KBM-7 (cell line): ENCODE measurements at places on chromosomes 2 and 18.

- DNase-seq: no peak
These were observed 59.7 kb upstream of the CYP26B1 start for GRCh38 chr2:72207334-72207733.

- no peak for DNase-seq
These were observed 113.6 kb downstream of the FMNL2 start for GRCh38 chr2:152448606-152449005.

GRCh38 chr2:78979380-78980151 lies 45.9 kb upstream of the REG3G start:
- DNase-seq: peak; percentile 66

DNA sequence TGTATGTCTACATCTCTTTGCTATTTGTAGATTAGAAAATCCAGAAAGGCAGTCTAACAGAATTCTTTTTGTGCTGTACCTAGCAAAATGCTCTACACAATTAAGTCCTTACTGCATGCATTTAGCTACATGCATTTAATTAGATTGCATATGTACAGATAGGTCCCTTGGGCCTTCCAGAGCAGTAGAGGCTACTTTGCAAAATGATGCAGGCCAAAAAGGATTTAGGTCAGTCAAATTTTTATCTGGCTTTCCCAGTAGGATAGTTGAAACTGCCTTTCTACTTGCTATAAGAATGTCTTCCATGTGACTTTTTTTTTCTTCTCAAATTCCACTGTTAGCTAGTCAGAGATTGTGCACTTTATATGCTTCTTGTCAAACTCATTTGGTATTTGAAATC lies 19.3 kb downstream of the GALNT13 start:
- DNase-seq: no peak

DNA sequence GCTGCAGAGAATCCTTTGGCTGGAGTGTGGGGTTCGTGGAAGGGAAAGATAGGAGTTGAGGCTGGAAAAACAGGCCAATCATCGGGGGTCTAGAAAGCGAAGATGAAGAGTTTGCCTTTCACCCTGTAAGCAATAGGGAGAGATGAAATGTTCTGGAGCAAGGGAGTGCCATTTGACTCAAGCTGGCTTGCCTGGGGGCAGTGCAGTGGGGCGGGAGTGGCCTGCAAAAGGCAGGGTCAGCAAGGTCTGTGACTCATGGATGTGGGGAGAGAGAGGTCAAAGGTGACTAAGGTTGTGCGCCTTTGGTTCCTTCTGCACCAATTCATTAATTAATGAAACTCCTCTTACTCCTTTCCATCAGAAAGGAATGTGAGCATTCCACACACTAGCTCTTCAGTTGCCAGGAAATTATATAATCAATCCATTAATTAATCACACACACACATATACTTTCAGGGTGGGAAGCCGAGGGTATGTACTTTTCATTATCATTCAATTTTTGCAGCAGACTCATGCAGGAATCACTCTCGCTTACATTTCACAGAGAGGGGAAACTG lies 227.6 kb downstream of the MYCN start:
- DNase-seq: no peak

GRCh38 chr2:105487142-105488069 lies 88.6 kb upstream of the FHL2 start:
- no peak for DNase-seq

DNA sequence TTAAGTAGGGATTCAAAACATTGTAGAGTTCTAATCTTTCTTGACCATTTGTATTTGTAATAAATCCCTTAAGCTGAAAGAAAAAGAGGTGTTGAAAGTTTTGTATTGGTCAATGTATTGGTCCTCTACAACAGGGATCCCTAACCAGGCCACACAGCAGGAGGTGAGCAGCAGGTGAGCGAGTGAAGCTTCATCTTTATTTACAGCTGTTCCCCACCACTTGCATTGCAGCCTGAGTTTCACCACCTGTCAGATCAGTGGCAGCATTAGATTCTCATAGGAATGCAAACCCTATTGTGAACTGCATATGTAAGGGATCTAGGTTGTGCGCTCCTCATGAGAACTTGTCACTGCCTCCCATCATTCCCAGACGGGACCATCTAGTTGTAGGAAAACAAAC lies 715.7 kb upstream of the NXPH2 start:
- DNase-seq: no peak

- no peak for DNase-seq
These were observed 228.0 kb upstream of the ID2 start for GRCh38 chr2:8453904-8454302.

GRCh38 chr2:102310964-102311640 lies at the start of gene IL1RL1:
Gene IL1RL1 (plus strand): TSS chr2:102311563. CDS start chr2:102338265, 26,702 bp downstream.
- peak; percentile 66 for DNase-seq

GRCh38 chr2:105766300-105766866 lies 21.7 kb downstream of the NCK2 start:
- no peak for DNase-seq

DNA sequence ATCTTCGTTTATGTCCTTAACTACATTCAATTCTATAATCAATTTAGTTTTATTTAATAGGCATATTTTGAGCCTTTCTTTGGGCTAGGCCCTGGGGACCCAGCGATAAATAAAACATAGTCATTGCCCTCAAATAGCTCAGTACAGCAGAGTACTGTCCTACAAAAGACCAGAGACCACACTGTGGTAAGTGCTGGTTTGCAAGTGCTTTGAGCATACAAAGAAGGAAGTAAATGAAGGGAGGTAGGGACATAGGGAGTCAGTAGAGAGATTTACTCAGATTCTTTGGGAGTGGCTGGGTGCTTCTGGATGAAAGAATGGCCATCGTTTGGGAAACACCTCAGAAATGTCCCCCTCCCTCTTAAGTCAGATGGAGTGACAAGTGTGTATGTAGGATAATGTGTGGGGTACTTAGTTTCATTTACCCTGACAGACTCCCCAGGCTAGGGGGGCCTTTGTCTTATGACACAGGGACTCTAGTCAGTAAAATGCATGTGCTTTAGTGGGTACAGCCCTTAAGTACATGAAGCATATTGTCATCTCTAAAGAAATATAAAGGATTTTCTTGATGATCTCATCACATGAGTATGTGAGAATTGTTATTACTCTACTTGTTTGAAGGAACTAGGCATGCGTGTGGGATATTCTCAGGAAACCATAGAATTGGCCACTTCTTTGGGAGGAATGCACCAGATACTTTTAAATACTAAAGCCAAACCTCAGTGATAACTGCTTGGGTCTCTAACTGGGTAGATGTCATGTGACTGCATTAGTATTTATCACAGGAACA lies 35.1 kb downstream of the MAPRE2 start:
- DNase-seq: no peak

DNA sequence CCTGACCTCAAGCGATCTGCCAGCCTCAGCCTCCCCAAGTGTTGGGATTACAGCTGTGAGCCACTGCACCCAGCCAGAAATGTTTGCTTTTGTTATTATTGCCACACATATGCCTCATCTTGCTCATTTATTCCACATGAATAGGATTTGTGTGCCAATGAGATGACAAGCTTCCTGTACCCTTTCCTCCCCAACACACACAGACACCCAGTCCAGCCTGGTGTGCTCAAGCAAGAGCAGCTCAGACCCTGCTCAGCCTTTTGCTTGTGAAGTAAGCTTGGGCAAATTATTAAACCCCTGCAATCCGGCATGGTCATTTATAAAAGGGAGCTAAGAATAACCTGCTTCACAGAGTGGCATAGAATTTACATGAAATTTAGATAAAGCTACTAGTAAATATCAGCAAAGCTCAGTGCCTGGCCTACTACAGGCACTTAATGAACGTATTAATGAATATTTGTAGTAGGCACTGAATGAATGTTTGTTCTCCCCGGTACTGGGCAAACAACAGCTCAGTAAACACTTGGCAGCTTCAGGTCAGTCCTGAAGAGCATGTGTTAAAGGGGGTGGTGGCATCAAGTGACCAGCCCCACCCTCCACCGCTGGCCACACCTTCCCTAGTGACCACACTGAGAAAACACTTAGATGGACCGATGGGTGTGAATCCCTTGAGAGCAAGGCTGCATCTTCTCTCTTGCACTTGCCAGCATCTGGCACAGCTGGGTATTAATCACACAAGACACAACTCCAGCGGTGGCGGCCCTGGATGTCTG lies 280.2 kb downstream of the SRBD1 start:
- no peak for DNase-seq

- no peak for DNase-seq
These were observed 89.4 kb downstream of the RNF152 start for GRCh38 chr18:61803393-61803792.

DNA sequence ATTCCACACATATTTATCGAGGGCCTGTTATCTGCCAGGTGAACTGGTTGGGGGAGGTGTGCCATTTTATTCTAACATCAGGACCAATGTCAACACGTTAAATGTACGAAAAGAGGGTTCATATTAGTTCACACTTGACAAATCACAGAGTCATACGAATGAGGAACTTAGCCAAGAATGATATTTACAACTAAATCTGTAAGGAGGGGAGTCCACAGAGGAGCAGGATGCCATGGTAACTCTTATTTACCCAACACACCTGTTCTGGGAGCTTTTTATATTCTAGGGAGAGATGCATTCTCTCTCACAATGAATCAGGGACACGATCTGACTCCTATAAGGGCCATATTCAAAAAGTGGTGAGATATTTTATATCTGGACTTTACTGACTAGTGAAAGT lies 144.1 kb downstream of the CDC42EP3 start:
- DNase-seq: no peak

- no peak for DNase-seq
These were observed 11.2 kb downstream of the SAP130 start for GRCh38 chr2:128016620-128017019.

- DNase-seq: no peak
These were observed 2.4 kb downstream of the CWC22 start for GRCh38 chr2:180004731-180005130.

DNA sequence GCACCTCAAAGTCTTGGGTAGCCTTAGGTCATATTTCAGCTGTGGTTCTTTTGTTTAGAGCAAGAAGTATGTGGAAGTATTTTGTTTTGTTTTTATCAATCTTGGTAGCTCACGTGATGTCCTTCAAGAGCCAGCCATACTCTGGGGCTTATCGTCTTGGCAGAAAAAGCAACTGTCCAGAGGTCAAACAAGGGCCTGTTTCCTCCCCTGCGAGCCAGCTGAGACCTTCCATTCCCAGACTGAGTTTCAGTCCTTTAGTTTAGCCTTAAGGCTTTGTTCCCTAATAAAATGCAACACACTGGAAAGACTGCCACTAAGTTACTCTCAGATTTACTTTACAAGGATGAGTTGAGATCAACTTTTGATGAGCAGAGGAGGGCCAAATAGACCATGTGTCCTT lies 63.5 kb downstream of the TXNL1 start:
- DNase-seq: no peak

DNA sequence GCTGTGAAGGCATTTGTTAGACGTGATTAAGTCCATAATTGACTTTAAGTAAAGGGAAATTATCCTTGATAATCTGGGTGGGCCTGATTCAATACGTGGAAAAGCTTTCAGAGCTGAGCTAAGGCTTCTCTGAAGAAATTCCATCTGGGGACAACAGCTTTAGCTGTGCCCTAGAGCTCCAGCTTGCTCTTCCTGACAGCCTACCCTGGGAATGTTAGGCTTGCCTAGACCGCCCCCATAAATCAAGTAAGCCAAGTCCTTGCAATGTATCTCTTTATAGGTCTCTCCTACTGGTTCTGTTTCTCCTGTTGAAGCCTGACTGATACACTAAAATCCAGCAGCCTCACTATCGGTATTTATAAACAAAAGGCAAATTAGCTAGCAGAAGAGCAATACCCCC lies 160.0 kb downstream of the STK39 start:
- DNase-seq: no peak

- no peak for DNase-seq
These were observed 119.0 kb downstream of the PMAIP1 start for GRCh38 chr18:60018618-60019462.

- DNase-seq: no peak
These were observed 34.2 kb downstream of the RAB10 start for GRCh38 chr2:26067980-26068507.

- DNase-seq: no peak
These were observed 442.2 kb upstream of the SETBP1 start for GRCh38 chr18:44238454-44238853.

DNA sequence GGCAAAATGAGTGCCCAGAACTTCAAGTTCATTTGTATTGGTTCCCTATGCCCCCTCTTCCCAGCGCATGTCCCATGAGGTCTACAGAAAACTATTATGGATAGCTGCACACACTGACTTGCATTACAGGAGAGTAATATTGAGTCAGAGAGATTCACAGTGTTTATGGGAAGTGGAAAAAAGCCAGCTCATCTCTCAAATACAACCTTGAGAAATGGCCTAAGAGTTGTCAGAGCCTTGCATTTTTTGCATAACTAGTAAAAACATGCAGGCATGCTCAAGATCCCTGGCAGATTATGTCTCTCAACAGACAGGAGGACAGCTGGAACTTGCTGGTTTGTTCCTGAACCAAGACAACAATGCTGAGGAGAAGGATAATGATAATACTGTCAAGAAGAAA lies 1292.8 kb downstream of the DSC3 start:
- no peak for DNase-seq

GRCh38 chr18:49169037-49169521 lies 218.3 kb upstream of the SMAD7 start:
- no peak for DNase-seq

DNA sequence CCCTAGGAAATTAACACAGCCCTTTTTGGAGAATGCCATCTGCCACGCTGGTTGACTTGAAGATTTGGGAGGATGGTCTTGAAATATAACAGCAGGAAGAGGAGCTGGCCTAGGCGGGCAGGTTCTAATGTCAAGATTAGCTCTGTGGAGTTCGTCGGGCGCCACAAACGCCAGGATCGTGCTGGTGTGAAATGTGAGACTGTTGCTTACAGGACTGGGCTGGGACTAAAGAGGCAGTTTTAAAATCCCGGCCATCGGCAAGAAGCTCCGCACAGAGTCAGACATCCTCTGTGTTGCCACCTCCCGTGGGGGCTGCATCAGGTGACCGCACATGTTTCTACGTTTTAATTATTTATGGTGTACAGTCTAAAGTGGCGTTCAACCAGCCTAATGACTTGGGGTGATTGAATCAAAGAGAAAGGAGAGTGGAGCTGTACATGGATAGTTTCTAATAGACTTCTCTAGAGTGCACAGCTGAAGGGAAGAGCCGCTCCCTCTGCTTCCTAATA lies 99.4 kb upstream of the BCL11A start:
- no peak for DNase-seq

DNA sequence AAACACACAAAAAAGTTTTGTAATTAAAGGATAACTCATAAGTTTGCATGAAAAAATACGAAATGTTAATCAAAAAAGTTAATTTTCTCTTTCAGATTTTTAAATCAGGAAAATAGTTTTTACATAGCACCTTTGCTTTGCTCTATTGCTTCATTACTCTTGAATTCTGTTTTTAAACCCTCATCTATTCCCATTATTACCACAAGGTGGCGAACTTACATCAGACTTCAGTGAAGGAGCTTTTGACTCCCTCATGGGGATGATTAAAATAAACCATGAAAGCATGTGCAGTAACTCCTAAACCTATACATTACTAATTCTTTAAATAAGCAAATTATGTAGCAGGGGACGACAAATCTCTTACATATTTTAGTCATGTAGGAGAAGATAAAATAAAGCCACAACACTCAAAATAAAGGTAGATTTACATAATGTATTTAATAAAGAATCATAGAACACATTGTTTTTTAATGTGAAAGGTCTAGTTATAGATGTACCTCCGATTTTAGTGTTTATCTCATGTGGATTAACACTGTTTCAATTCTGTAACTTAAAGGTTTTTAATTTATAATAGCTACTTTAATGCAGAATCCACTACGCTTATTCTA lies 105.2 kb downstream of the NETO1 start:
- peak; percentile 57 for DNase-seq

- no peak for DNase-seq
These were observed 431.4 kb upstream of the DCC start for GRCh38 chr18:51908598-51908944.

GRCh38 chr2:230795856-230796255 lies 68.9 kb upstream of the ITM2C start:
- no peak for DNase-seq
